Fibroblast of the aortic adventitia (primary cell): ENCODE measurements at places on chromosomes 16 and 17.

DNA sequence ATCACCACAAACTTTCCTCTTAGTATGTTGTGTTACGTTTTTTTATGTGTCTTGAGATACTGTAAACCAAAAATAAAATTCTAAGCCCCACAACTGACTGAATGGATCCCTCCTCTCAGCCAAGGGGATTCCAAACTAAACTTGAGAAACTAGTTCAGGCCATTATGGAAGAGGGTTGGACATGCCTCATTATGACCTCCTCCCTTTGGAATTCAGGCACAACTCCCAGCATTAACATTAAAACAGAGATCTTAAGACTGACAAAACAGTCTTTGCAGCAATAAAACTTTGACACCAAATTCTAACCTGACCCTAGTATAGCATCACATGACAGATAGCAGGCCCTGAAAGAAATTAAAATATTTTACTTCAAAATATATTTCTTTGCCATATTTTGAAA is 51.1 kb upstream of the SLC47A1 start:
- DNase-seq, result peak; percentile 76

DNA sequence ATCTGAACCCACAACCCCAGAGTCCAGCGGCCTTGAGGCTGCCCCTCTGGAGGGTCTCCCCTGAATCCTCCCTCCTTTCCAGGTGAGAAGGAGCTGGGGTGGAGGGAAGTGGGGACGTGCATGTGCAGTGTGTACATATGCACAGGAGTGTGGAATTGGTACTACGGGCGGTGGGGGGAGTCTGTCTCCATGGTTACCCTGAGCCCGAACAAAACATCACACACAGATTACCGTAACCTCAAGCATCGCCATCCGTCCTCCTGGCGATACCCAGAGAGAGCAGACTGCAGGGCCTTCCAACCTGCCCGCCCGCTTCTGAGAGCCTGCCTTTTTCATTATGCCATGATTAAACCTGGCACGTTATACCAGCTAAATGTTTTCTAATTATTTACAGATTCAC is 25.1 kb downstream of the GSG1L start:
- no peak for DNase-seq

DNA sequence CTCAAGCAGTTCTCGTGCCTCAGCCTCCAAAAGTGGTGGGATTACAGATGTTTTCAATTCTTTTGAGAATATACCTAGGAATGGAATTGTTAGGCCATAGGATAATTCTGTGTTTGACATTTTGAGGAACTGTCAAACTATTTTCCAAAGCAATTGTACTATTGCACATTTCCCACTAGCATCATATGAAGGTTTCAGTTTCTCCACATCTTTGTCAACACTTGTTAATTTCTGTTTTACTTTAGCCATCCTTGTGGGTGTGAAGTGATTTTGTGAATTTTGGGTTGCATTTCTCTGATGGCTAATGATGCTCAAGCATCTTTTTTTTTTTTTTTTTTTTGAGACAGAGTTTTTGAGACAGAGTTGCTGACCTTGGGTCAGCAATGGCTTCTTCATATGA is 6.2 kb downstream of the NT5M start:
- no peak for DNase-seq

DNA sequence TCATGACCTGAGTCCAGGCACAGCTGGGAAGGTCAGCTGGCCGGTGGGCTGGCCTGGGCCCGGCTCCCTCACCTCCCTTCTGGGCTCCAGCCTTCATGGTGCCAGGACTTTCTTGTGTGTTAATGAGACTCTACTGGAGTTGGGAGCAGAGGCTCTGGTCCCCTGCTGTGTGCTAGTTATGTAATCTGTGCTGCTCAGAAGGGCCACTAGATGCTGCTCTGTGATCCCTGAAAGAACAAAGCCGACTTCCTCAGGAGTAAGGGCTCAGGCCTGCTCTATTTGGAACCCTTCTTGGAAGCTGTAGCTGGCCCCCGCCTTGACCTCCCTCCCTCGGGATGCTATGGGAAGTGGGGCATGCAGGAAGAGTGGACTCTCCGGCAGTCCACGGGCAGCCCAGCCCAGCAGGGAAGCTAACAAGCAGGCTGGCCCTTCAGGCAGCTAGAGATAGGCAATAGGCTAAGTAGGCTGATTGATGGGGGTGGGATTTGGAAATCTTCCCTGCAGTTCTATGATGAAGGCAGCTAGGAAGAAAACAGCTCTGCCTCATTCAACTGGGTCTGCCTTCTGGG is 3.3 kb upstream of the CDK5R1 start:
- peak; percentile 76 for DNase-seq

DNA sequence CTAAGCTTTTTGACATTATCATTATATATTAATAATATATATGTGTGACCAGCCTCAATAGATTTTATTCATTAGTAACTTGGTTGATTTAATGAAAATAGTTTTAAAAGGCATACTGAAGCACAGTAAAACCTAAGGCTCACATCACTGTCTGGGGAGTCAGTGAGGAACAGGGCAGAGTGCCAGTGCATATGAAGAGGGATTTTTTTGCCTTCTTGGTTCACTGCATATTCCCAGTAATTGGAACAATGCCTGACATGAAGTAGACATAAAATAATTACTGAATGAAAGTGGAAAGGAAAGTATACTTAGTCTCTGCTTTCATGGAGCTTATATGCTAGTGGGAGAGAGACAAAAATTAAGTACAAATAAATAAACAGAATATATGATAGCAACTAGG is 81.1 kb downstream of the FTO start:
- DNase-seq, result peak; percentile 32

GRCh38 chr17:68579194-68579927 is 21.8 kb downstream of the FAM20A start:
- DNase-seq, result no peak

DNA sequence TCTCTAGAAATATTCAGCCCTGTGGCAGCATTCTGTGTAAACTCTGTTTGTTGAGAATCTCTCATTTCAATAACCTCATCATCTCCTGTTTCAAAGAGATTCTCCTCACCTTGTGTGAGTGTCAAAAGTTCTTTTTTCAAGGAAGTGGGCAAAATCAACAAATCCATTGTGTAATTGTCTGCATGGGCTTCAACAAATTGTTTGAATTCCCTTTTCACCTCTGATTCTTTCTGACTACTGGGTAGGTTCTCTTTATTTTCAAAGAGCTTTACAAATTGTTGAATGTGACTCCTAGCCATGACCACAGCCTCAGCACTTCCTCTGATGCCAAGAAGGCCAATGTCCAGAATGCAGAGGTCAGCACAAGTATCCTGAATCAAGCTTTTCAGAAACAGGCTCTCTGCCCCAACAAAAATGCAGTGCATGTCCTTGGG is 48.0 kb downstream of the N4BP1 start:
- DNase-seq, result peak; percentile 34

DNA sequence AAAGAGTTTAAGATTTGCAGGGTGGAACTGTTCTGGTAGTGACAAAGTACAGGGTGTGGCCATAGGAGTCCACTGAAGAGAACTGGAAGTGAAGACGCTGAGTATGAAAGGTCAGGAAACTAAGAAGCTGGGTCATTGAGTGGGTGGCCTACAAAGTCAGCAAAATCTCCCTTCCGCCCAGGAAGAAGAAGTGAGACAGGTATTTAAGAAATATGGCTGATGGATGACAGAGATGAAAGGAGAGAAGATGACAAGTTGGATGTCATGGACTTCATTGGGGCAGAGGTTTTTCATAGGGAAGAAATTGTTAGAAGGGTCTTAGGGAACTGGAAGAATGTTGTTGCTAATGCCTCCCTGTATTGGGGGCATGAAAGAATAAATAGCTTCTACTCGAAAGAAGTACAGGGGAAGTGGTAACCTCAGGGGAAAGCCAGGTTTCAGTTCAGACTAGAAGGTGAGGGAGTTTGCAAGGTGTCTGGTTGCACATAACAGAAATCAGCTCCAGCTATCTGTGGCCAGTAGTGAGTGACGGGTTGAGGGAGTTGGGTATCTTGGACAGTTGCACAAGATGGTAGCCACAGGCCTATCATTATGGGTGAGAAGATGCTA is 33.6 kb upstream of the MED13 start:
- no peak for DNase-seq

DNA sequence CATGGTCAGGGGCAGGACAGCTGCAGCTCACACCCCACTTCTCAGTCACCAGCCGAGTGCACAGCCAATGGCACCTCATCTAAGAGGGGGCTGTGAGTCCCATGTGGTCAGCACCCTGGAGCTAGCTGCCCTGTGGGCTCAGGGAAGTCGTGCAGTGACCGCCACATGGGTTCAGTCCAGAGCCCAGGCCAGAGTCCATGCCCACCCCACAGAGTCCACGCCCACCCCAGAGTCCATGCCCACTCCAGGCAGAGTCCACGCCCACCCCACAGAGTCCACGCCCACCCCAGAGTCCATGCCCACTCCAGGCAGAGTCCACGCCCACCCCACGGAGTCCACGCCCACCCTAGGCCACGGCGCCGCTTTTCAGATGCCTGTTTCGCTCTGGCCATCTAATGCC is 24.1 kb downstream of the SLC7A5 start:
- DNase-seq, result no peak

DNA sequence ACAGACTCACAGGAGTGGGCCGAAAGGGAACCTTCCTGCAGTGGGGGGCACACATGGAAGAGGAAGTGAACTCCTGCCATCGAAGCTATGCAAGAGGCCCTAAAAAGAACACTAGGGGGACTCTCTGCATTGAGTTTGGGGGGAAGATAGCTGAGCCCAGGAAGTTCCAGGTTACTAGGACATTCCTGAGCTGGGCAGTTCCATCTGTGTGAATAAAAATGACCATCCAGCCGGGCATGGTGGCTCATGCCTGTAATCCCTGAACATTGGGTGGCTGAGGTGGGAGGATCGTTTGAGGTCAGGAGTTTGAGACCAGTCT is 211.8 kb downstream of the ZNF423 start:
- peak; percentile 54 for DNase-seq

- DNase-seq, result no peak
These were observed 167.4 kb upstream of the CACNG3 start for GRCh38 chr16:24088767-24089166.

GRCh38 chr16:49563666-49564065 is 190.1 kb downstream of the C16orf78 start:
- no peak for DNase-seq

GRCh38 chr17:50094243-50094752 is 853 bp upstream of the PDK2 start:
- DNase-seq, result peak; percentile 90

GRCh38 chr16:87255866-87256265 is 61.3 kb downstream of the C16orf95 start:
- DNase-seq, result no peak
